Hippocampal formation (tissue), 2 donors: ENCODE measurements at places on chromosomes 7 and 10.
A peak's percentile ranks its signal among the peaks of the same experiment; 100 is the strongest.

- DNase-seq = no peak
Measured at GRCh38 chr10:115975506-115975905, 297.5 kb downstream of the GFRA1 start.

- DNase-seq = peak; percentile 98
Measured at GRCh38 chr10:50506861-50507573, 116.7 kb downstream of the SGMS1 start.

DNA sequence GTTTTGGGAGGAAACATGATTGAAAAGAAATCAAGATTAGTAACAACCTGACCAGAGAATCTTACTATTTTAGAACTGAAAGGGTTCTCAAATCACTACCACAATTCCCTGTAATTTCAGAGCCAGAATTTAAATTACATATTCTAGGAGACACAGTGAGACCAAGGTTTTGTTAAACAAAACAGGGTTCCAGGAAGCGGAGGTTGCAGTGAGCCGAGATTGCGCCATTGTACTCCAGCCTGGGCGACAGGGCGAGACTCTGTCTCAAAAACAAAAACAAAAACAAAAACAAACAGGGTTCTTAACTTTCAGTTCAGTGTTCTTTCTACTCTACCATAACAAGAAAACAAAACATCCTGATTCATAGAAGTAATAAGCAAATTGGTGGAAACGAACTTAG is 57.6 kb downstream of the SNX13 start:
- no peak for DNase-seq

GRCh38 chr7:90726120-90726519 is 130.0 kb downstream of the CDK14 start:
- DNase-seq = no peak

- DNase-seq = no peak
Measured at GRCh38 chr10:106894692-106895091, 269.8 kb downstream of the SORCS1 start.

DNA sequence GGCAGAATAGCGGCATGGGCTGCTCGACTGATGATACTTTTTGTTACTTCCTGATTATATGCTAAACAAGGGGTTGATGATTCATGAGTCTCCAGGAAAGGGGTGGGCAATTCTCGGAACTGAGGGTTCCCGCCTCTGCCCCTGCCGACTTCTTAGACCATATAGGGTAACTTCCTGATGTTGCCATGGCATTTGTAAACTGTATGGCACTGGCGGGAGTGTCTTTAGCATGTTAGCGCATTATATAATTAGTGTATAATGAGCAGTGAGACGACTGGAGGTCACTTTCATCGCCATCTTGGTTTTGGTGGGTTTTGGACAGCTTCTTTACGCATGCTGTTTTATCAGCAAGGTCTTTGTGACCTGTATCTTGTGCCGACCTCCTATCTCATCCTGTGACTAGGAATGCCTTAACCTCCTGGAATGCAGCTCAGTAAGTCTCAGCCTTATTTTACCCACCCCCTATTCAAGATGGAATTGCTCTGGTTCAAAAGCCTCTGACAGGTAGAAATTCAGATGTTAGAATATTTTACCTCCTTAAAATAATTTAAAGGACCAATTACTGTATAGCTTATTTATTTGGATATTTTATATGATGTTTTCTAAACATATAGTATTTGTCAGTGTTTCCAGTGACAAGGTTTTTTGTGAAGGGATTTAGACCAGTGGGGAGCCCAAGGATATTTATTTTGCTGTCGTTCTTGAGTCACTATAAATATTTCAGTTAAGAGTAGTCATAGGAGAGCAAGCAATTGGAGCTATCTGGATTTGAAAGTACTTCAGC is 90.1 kb upstream of the PIK3CG start:
- DNase-seq = no peak

GRCh38 chr10:6396652-6397051 is 183.4 kb downstream of the PRKCQ start:
- no peak for DNase-seq

DNA sequence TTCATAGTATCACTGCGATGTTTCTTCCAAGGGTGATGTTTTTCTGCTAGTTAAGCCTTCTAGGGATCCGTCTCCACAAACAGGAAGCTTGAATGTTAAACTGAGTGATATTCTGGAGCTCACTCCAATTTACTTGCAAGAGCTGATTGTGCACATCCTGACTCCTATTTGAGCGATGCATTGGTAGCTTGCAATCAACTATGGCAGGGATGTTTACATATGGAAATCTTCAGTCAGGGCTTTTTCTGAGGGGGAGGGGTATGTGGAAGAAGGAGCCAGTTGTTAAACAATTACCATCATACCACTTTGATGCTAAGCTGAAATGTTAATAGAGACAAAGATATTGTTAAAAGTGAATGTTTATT is 43.2 kb upstream of the NXPH1 start:
- no peak for DNase-seq

- no peak for DNase-seq
Measured at GRCh38 chr10:124550293-124551034, 88.8 kb downstream of the LHPP start.

DNA sequence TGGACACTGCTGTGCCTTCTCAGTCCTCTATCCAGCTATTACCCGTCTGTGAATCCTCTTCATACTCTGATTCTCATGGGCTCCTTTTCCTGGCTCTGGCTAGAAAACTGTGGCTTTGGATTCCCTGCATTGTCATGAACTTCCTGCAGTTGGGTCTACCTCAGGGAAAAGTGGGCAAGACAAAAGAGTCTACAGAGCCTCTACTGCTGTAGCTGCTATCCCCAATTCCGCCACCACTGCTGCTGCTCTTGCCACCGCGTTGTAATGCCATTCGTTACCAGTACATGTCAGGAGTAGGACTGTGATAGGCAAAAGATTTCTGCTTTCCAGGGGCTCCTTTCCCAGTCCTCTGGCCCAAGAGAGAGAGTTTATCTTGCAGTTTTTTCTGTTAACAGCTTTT is 23.9 kb upstream of the PPP1R17 start:
- no peak for DNase-seq

DNA sequence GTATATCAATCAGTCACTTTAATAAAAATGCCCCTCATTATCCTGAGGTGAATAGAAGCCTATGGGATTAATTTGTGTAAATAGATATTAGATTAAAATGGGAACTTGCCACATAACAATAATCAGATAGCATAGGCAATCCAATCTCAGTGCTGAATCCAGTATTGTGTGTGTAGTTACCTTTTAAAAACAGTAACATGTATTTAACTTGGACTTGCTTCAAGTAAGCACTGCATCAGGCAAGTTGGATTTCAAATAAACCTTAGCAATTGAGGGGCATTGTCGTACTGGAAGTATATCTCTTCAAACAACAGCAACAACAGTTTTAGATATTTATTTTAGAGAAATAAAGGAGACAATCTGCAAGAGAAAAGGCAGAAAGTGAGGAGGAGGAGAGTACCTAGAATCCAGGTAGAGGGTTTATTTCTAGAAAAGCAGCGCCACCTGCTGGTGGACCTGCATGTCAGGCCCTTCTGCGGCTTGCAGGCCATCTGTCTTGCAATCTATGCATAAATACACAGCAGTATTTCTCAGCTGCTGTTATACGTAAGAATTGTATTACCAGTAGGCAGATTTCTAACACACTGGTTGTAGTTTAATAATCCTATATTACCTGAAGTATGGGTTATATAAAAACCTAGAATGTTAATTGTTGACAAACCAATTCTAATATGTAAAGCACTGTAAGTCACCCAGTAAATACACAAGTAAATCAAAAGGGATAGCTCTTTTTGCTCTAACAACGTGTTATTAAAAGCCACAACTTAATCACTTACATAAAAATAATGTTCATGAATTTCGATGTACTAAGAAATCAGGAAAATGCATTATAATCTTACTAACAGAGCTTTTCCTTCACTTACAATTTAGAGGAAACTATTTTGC is 652.8 kb downstream of the KCNMA1 start:
- peak; percentile 13 for DNase-seq

- no peak for DNase-seq
Measured at GRCh38 chr10:43262397-43262901, 4.4 kb downstream of the RASGEF1A start.

DNA sequence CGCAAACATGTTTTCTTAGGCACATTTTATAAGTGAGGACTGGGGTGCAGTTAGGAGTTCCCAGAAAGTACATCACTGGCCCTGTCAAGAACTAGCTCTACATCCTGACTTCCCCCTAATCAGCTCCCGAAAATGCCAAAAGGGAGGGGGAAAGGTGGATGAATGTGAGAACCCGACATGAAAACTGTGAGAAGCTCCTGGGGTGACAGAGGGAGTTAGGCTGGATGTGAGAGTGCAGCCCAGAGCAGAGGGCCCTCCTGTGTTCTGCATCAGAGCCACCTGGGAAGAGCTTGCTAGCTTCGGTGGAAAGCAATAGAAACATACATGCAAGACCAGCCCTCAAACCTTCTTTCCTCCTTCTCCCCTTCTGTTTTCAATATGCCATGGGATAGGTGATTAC is 30.5 kb upstream of the SEM1 start:
- no peak for DNase-seq

GRCh38 chr7:95104739-95105138 is 197.3 kb downstream of the PPP1R9A start:
- DNase-seq = no peak

GRCh38 chr10:10855151-10855581 is 162.5 kb upstream of the CELF2 start:
- no peak for DNase-seq

DNA sequence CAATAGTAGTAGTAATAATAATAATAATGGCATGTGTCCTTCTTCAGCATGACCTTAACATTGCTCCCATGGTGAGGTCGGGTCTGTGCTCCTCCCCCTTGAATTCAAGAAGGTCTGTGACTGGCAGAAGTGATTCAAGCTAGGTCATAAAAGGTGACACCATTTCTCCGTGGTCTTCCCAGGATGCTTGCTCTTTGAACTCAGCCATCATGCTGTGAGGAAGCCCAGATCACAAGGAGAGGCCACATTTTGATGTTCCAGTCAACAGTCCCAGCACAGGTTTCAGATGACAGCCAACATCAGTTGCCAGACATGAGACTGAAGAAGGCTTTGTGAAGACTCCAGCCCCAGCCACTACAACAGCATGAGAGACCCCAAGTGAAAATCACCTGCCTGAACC is 83.9 kb downstream of the SEPTIN14 start:
- no peak for DNase-seq

DNA sequence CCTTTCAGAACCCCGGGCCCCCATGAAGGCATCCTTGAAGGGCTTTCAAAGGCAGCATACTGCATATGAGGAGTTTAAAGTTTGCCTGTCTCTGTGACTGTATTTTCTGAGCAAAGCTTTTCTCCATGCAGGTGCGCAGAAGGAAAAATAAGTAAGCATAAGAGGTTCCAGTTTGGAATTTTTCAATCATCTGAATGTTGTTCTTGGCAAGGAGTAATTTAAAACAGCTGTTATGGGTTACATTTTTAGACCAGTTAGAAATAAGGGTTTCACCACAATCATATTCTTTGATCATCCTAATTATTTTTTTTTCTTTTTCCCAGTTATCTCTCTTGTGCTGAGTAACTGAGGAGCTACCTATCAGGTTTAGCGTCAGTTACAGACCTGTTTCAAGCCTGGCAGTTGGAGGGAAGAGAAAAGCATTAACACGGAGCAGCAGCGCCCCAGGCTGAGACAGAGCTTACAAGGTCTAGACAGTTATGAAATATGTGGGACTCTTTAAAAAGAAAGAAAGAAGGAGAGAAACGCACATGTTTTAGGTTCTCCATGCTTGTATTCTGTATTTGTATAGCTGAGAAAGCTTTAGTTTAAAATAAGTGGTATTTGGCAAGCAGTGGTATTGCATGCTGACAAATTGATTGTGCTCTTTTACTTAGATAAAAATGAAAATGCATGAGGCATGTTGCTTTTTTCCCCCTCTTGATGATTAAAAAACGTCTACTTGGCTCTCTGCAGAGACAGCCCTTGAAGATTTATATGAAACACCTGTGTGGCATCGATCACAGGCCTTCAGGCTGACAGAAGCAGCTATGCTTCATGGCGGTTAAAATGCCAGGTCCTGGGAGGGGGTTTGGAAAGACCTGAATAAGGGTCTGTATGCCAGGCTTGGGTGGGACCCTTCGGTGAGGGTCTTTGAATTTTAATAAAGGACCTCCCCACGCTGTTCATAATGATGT is 157.6 kb downstream of the GRK5 start:
- no peak for DNase-seq

DNA sequence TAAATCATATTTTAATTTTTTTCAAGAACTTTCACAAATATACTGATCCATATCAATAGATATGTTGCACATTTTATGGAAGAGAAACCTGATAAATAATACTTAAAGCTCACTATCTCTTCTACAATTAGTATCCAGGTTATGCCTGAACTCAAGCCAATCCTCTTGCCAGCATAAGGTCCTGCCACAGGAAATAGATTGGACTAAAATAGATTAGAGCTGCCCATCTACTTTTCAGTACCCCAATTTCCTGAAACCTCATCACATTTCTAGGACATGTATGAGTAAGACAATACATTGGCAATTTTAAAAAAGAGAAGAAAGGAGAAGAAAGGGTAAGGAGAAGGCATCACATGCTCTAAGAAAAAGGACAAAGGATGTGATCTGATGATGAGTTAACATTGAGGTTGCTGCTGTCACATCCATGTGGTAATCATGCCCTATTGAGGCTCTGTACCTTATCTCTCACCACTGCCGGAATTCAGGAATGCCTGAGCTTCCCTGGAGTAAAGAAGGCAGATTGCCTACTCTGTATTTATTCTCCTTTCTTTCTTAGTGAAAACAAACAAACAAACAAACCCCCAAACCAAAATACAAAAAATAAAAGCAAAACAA is 199.7 kb downstream of the ANK3 start:
- no peak for DNase-seq

DNA sequence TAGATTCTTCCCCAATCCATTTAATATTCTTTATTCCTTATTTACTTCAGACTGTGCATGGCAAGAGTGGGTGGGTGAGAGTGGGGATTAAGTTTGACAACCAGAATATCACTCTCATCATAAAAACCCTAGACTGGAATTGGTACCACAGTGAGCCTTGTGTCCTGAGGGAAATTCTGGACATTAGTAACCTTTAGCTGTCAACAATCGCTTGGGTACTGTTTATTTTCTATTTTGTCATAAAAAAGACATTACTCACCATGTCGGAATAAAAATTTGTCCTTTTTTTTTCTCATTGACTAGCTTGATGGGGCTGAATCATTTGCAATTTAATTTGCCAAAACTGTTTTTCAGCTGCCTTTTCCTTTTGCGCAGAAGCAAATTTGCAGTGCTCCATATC is 176.1 kb upstream of the SEMA3C start:
- DNase-seq = no peak

GRCh38 chr10:90917238-90917967 is 3.5 kb downstream of the ANKRD1 start:
- no peak for DNase-seq
